A549 treated with AZD2906 at 1 μM for 4 hours (cell line): ENCODE measurements at places on chromosomes 4 and X. TPM values are rescaled to one million over a fixed set of nuclear protein-coding genes. Genes with fewer than 3 reads are reported as not detected.

Gene PQBP1
- total RNA-seq, result 91.9 to 102 TPM (median 93.2 TPM) in 5 replicates

Gene SOD3
- total RNA-seq, result 0.08 TPM in 1 of 5 replicates, not detected in the others

Gene ETDA
- total RNA-seq, result not detected in 5 replicates

Gene ZCCHC18
- 0.02 to 0.24 TPM (median 0.09 TPM) in 4 of 5 replicates, not detected in the other for total RNA-seq

Gene FAM53A
- 0.44 to 1.1 TPM (median 1.00 TPM) in 5 replicates for total RNA-seq
